B cell (primary cell): ENCODE measurements at places on chromosomes 7 and 10. TPM values are rescaled to one million over a fixed set of nuclear protein-coding genes. Genes with fewer than 3 reads are reported as not detected.

GRCh38 chr10:62749093-62749683 lies 55.3 kb upstream of the ADO start:
- no peak for DNase-seq

DNA sequence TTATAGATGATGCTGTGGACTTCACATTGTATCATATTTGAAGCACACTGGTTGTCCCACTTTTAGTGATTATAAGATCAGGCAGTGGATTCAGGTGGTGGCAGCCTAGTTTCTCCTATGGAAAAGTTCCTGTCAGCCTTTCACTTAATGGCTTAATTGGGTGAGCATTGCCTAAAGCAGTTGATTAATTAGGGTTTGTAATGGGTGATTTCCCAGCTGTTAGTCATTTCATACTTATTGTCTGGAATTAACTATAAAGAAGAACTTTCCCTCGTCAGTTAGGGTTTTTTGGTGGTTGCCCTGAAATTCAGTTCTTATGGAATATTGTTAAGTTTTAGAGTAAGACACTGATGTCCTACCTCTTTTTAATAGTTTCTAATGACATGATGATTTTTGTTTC lies 78.8 kb downstream of the SLC25A40 start:
- DNase-seq: no peak

DNA sequence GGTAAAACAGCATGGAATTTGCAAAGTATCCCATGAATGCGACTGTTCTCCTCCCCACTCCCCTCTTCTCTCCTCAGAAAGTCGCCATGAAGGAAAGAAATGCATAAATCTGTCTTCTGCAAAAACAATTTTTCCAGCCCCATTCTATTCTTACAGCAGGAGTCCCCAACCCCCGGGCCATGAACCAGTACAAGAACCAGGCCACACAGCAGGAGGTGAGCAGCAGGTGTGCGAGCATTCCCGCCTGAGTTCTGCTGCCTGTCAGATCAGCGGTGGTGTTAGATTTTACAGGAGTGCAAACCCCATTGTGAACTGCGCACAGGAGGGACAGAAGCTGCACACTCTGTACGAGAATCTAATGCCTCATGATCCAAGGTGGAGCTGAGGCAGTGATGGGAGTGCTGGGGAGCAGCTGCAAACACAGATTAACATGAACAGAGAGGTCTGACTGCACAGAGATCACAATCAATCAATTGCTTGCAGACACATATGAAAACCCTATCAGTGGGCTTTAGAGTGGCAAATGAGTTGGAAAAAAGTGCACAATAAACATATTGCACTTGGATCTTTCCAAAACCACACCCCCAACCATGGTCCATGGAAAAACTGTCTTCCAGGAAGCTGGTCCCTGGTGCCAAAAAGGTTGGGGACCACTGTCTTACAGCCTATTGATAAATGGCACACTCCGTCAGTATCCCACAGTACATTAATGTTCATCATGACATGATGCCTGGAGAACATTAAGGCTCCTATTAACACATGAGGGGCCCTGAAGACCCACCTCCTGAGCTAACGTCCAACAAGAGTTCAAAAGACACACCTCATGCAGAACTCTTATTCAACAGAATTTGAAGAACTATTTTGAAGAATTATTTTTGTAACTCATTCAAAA lies 205.0 kb downstream of the PTPRN2 start:
- no peak for DNase-seq

GRCh38 chr10:43238462-43238861 lies 28.4 kb downstream of the RASGEF1A start:
- DNase-seq: no peak

Gene OR2A12
- total RNA-seq: not detected in 2 replicates

Gene ELFN1
- total RNA-seq: 0.07 and 0.12 TPM in 2 replicates
